Psoas muscle (tissue), 8 donors: ENCODE measurements at places on chromosomes 3 and 15. TPM values are rescaled to one million over a fixed set of nuclear protein-coding genes. Genes with fewer than 3 reads are reported as not detected.

PRSS50 gene
- polyA plus RNA-seq, result 0.01 TPM

PLA2G4E gene
- not detected for polyA plus RNA-seq

GRAMD2A gene
- polyA plus RNA-seq, result not detected

THSD4 gene
- 1.3 TPM for polyA plus RNA-seq

DNA sequence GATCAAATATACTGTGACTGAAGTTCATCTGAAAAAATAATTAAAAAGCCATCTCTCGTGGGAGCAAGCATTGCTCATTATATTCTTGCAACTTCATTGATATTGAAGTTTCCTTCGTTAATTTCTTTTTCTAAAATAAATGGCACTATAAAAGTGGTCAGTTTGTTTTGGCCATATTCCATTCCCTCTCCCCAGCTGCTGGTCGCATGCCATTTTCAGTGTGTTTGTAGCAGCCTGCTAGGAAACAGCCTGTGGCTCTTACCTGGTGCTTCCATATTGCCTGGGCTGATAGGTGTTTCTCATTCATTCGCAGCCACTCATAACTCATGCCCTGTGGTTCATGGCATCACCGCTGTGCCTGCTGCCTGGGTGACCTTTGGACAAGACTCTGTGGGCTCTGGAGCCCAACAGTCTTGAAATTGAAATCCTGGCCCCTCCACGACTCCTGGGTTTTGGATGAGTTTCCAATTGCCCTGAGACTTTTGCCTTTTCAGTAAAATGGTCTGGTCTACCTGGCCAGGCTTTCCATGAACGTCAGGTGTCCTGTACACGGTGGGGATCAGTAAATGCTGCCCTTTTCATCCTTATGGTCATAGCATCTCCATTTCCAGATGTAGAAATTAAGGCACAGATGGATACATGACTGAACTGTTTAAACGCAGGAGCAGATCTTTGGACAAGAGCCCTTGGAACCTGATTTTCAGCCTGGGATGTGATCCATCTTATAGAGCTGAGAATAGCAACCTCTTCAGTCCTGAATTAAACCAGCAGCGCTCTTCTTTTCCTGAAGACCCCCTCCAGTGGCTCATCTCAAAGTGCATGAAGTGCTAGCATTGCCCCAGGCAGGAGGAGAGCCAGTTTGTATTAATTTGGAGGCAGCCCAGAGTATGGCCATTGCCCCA, 69.4 kb downstream of the SLCO3A1 start:
- H3K4me1 ChIP-seq, result peaks cover 18% of the 10 kb centered on the region
- no peak for DNase-seq
- no peak overlapping the region for H3K27ac ChIP-seq

DNA sequence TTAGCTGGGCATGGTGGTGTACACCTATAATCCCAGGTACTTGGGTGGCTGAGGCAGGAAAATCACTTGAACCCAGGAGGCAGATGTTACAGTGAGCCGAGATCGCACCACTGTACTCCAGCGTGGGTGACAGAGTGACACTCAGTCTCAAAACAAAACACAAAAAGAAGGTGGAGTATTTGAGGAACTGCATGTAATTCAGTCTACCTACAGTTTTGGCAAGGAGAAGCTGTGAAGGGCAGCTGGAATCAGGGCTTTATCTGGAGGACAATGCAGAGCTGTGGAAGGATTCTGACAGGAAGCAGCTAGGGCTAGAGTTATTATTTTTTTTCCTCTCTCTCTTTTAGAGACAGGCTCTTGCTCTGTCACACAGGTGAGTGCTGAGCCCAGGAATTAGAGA, 6.8 kb downstream of the H1-8 start:
- H3K4me1 ChIP-seq, result peaks cover 7% of the 10 kb centered on the region
- H3K27me3 ChIP-seq, result no peaks in the 10 kb centered on the region
- H3K27ac ChIP-seq, result no peak overlapping the region
- no peaks in the 10 kb centered on the region for H3K36me3 ChIP-seq
- no peak for DNase-seq

GRCh38 chr15:70478251-70478990, 284.9 kb downstream of the UACA start:
- DNase-seq, result no peak
- no peaks in the 10 kb centered on the region for H3K27me3 ChIP-seq
- no peaks in the 10 kb centered on the region for H3K36me3 ChIP-seq
- no peak overlapping the region for H3K4me3 ChIP-seq
- H3K4me1 ChIP-seq, result peaks cover 22% of the 10 kb centered on the region
- H3K27ac ChIP-seq, result no peak overlapping the region

- H3K4me1 ChIP-seq, result no peaks in the 10 kb centered on the region
- no peaks in the 10 kb centered on the region for H3K27me3 ChIP-seq
- H3K36me3 ChIP-seq, result peaks cover 68% of the 10 kb centered on the region
- DNase-seq, result no peak
- no peak overlapping the region for H3K4me3 ChIP-seq
Observed at GRCh38 chr15:64143276-64143675, 8.3 kb upstream of the SNX22 start.

- no peak overlapping the region for H3K4me3 ChIP-seq
- DNase-seq, result no peak
- H3K27me3 ChIP-seq, result no peaks in the 10 kb centered on the region
- peaks cover 34% of the 10 kb centered on the region for H3K36me3 ChIP-seq
Observed at GRCh38 chr3:65433480-65433879, 605.2 kb downstream of the MAGI1 start.

DNA sequence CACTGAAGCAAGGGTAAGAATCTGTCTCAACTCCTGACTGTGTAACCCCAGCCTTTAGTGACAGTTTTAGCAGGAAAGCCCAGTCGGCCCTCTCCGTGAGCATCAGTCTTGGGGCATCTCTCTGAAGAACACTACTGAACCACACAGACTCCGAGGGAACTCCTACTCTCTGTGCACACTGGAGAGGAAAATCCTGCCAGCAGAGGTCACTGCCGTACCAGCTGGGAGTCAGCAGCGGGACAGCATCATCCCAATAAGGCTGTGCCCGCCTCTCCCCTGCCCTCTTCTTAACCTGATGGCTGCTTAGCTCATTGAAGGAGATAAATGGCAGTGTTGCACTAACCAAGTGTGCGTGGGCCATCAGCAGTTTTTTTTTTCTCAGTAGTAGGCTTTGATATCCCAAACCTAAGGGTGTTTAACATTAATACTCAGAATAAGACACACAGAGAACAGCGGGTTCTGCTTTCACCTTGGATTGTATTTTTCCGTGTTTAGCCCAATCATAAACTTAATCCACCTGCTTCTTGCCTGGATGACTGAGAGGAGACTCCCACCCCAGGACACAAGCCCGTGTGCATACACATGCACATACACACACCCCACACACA, 26.6 kb upstream of the RASA2 start:
- H3K4me1 ChIP-seq, result peaks cover 8% of the 10 kb centered on the region
- H3K36me3 ChIP-seq, result no peaks in the 10 kb centered on the region
- DNase-seq, result peak; percentile 91
- no peak overlapping the region for H3K27ac ChIP-seq
- no peak overlapping the region for H3K4me3 ChIP-seq

GRCh38 chr15:101172501-101173071, 79.3 kb downstream of the CHSY1 start:
- DNase-seq, result no peak
- no peaks in the 10 kb centered on the region for H3K36me3 ChIP-seq
- peaks cover 26% of the 10 kb centered on the region for H3K4me1 ChIP-seq
- H3K27ac ChIP-seq, result no peak overlapping the region

DNA sequence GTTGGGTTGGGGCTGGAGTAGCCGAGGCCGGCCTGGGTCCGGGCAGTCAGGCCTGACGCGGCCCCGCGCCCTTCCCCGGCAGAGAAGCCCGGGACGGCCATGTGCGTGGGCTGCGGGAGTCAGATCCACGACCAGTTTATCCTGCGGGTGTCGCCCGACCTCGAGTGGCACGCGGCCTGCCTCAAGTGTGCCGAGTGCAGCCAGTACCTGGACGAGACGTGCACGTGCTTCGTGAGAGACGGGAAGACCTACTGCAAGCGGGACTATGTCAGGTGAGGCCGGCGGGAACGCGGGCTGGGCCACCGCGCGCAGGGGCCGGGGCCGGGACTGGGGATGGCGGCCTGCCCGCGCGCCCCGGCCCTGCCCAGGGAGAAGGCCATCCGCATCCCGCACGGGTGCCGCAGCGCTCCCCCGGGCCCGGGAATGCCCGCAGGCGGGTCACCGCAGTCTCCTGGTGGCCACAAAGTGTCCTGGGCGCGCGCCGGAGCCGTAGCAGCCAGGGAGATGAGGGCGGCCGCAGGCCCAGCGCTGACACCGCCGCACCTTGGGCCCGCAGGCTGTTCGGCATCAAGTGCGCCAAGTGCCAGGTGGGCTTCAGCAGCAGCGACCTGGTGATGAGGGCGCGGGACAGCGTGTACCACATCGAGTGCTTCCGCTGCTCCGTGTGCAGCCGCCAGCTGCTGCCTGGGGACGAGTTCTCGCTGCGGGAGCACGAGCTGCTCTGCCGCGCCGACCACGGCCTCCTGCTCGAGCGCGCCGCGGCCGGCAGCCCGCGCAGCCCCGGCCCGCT, 1.3 kb downstream of the ISL2 start:
- H3K4me1 ChIP-seq, result peaks cover 57% of the 10 kb centered on the region
- H3K36me3 ChIP-seq, result no peaks in the 10 kb centered on the region
- DNase-seq, result no peak
- H3K27me3 ChIP-seq, result peaks cover 98% of the 10 kb centered on the region
- peak overlapping the region; percentile 39 for H3K4me3 ChIP-seq

DNA sequence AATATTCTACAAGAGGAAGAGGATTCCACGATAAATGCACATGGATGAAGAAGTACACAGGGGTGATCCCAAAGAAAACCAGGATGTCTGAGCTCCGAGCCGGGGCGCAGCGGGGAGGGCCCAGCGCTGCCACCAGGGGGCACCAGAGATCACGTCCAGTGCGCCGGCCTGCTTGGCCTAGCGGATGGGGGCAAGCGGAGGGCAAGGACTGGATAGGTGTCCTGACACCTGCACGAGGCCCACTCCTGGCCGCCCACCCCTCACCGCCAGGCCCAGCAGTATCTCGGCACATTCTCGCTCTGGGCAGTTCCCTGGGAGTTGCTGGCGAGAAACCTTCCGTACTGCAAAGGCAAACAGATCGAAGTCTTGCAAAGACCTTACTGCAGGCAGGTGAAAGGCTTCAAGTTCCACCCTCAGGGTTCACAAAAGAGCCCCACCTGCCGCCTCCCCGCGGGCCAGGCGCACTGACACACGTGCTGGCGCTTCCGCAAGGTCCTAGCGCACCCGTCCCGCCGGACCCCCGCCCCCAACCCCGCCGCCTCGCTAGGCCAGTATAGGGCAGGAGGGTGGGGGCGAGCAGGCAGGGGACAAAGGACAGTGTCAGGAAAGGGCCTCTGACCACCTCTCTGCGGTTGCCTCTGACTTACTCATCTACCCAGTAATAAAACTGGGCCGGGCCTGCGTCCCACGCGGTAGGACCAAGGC, 3.3 kb downstream of the ANKRD63 start:
- no peak overlapping the region for H3K27ac ChIP-seq
- peaks cover 9% of the 10 kb centered on the region for H3K4me1 ChIP-seq
- H3K36me3 ChIP-seq, result no peaks in the 10 kb centered on the region
- peaks cover 52% of the 10 kb centered on the region for H3K27me3 ChIP-seq

- H3K36me3 ChIP-seq, result no peaks in the 10 kb centered on the region
- DNase-seq, result no peak
- no peak overlapping the region for H3K27ac ChIP-seq
- H3K4me3 ChIP-seq, result no peak overlapping the region
- no peaks in the 10 kb centered on the region for H3K4me1 ChIP-seq
Observed at GRCh38 chr3:73924048-73924447, 299.3 kb upstream of the PDZRN3 start.

GRCh38 chr3:112004187-112004586, 5.5 kb downstream of the TAGLN3 start:
- no peaks in the 10 kb centered on the region for H3K36me3 ChIP-seq
- peaks cover 16% of the 10 kb centered on the region for H3K27me3 ChIP-seq
- H3K27ac ChIP-seq, result no peak overlapping the region
- no peak for DNase-seq
- H3K4me1 ChIP-seq, result no peaks in the 10 kb centered on the region

- no peak for DNase-seq
- H3K27ac ChIP-seq, result peak overlapping the region; percentile 95
- H3K36me3 ChIP-seq, result no peaks in the 10 kb centered on the region
- H3K4me1 ChIP-seq, result peaks cover 36% of the 10 kb centered on the region
- no peaks in the 10 kb centered on the region for H3K27me3 ChIP-seq
Observed at GRCh38 chr15:58330741-58331559, 100.8 kb upstream of the LIPC start.

DNA sequence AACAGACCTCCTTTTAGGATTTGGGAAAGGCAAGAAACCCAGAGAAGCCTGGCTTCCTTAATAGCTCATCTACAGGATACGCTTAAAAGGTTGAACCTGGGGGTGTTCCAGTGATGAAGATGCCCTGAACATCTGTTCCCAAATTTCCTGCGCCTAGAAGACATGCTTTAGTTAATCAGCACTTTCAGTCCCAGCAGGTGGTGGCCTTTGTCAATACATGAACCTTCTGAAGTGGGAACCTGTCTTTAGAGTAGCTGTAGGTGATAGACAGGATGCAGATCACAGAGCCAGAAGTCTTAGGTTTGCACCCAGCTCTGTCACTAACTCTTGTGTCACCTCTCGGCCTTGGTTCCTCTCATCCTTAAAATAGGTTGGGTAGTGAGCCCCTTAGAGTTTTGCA, 149.7 kb upstream of the SYNPR start:
- H3K36me3 ChIP-seq, result no peaks in the 10 kb centered on the region
- no peaks in the 10 kb centered on the region for H3K27me3 ChIP-seq
- no peak for DNase-seq
- no peak overlapping the region for H3K4me3 ChIP-seq
- no peaks in the 10 kb centered on the region for H3K4me1 ChIP-seq
- H3K27ac ChIP-seq, result no peak overlapping the region

- H3K27ac ChIP-seq, result peak overlapping the region; percentile 60
- H3K4me1 ChIP-seq, result peaks cover 47% of the 10 kb centered on the region
- H3K4me3 ChIP-seq, result no peak overlapping the region
- no peaks in the 10 kb centered on the region for H3K27me3 ChIP-seq
Observed at GRCh38 chr15:80179025-80179759, 26.4 kb downstream of the FAH start.

DNA sequence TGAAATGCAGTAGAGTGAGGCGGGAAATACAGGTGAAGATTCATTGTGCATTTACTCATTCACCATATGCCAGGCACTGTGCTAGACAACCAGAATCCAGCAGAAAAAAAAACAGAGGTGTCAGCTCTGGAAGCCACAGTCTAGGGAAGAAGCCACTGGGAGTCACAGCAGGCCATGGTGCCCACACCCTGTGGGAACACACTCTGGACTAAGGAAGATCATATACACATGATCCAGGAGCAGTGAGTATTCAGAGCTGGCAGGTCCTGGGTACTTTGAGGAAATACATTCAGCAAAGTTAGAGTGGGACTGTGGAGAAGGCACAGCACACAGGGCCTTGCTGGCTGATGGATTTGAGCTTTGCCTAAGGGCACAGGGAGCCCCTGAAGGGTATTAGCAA, 14.8 kb downstream of the FAM240A start:
- no peaks in the 10 kb centered on the region for H3K27me3 ChIP-seq
- DNase-seq, result no peak
- H3K4me3 ChIP-seq, result no peak overlapping the region
- H3K4me1 ChIP-seq, result peaks cover 12% of the 10 kb centered on the region
- H3K27ac ChIP-seq, result no peak overlapping the region

DNA sequence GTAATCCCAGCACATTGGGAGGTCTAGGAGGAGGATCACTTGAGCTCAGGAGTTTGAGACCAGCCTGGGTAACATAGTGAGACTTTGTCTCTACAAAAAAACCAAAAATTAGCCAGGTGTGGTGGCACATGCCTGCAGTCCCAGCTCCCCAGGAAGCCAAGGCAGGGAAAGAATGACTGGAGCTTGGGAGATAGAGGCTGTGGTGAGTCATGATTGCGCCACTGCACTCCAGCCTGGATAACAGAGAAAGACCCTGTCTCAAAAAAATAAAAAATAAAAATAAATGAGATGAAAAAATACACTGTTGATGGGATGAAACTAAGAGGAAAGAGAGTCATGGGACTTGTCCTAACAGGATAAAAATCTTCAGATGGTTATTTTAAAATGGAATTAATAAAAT, 137.6 kb downstream of the IMPG2 start:
- no peak overlapping the region for H3K27ac ChIP-seq
- H3K27me3 ChIP-seq, result no peaks in the 10 kb centered on the region
- H3K4me3 ChIP-seq, result no peak overlapping the region
- H3K4me1 ChIP-seq, result peaks cover 7% of the 10 kb centered on the region
- no peak for DNase-seq
